ENCODE measurements at places on chromosomes 12 and 14.

DNA sequence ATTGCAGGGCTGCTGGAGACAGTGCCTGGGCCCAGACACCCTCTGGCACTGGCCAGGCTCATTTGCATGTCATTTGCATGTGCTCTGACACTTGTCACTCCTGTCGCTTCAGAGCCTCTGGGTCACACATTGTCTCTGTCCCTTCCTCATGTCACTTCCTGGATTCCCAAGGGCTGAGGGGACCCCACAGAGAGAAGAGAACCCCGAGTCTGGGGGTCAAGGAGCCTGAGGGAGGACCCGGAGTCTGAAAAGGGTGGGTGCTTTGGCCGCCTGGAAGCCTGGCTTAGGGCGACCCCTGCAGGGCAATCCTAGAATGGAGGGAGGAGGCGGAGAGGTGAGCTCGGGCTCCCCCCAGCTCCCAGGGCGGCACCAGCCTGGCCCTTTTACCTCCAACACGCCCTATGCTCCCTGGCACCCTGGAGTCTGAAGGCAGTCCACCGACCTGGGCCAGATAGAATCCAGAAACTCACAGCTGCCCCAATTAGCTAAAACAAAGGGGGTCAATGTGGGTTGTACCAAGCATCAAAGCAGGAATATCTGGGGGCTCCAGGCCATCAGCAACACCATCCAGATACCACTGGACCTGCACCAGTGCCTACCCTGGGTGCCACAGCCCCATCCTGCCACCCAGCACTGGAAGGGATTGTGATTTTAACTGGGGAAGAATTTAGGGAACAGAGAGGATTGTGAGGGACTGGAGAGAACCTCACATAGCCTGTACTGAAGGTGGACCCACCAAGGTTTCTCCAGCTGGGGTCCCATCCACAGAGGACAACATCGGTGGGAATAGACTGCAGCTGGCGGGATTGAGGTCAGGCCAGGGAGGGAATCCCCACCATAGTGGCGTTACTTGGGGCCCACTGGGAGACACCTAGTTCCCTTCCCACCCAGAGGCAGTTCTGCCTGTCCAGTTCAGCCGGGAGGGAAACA, 21.8 kb upstream of the KRT78 start:
- peak; percentile 46 for DNase-seq

GRCh38 chr12:50985322-50985721, 33.0 kb downstream of the HIGD1C start:
- no peak for DNase-seq

DNA sequence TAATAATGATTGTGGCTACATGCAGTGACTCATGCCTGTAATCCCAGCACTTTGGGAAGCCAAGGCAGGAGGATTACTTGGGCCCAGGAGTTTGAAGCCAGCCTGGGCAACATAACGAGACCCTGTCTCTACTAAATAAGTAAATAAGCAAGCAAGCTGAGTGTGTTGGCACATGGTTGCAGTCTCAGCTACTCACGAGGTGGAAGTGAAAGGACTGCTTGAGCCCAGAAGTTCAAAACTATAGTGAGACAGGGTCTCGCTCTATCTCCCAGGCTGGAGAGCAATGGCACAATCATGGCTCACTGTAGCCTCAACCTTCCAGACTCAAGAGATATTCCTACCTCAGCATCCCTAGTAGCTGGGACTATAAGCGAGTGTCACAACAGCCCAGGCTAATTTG, 64.7 kb downstream of the RPS6KA5 start:
- no peak for DNase-seq

- no peak for DNase-seq
Observed at GRCh38 chr12:117046011-117046369, 53.2 kb downstream of the TESC start.

DNA sequence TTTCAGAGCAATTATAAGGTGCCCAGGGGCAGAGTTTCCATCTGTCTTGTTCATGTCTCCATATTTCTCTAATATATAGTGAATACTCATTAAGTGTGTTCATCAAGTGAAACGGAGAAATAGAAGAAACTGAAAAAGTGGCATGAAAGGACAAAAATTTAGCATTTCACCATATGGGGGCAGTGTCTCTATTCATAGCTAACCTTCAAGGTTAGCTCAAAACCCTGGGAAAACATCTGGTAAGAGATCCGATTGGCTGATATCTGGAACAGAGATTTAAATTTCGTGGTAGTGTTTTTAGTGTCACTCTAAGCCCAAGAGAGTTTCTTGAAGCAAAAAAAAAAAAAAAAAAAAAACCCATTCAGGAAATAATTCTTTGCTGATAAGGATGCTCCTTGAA, 367.5 kb downstream of the DAD1 start:
- DNase-seq = no peak

GRCh38 chr12:129466499-129466898, 437.3 kb downstream of the TMEM132D start:
- no peak for DNase-seq

DNA sequence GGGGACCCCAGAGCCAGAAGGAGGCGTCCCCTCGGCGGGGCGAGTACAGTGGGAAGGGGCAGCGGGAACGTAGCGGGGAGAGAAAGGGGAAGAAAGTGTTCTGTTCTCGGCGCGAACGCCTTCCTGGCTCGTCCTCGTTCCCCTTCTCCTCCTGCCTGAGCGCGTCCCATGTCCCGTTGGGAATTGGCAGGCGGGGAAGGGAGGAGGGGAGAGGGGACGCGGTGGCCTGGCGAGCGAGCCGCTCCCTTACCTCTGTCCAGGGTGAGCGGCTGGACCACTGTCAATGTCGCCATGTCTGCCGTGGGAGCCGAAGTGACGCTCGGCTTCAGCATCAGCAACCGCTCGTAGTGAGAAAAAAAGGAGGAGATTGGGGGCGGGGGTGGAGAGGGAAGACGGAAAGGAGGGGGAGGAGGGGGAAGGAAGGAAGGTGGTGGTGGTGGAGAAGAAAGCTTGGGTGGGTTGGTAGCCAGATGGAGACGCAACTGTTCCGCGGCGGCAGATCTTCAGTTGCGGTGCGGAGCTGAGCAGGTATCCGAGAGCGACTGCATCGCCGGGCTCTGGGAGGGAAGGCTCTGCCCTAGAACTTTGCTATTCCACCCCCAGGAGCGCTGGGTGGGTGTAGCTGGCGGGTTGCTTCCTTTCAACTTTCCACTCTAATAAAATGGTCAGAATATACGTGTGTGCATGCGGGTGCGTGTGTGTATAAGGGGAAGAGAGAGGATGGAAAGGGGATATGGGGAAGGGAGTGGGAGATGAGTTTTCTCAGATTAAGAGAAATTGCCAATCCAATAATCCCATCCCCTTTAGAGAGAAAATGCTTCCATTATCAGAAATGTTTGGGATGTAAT, at the start of gene LIN7A:
LIN7A (minus strand) TSS at position 544 of the 848 bp plus-strand sequence; CDS start at position 332, 212 bp downstream.
- peak; percentile 45 for DNase-seq

DNA sequence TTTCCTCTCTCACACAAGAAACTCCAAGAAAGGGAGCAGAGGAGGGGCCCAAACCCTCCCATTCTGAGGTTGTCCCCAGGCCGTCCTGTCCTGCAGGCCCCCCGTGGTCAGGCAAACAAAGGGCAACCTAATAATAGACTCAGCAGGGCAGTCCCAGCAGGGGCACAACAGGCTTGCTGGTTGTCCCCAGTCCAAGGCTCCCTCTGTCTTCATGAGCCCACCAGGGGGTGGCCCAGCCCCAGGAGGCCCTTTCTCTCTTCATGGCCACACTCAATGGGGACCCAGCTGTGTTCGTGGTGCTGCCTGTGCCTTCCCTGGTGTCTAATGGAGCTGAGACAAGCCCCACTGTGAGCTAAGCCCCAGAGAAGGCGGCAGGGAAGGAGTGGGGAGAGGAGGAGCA, 359.9 kb downstream of the ADGRD1 start:
- DNase-seq = no peak

DNA sequence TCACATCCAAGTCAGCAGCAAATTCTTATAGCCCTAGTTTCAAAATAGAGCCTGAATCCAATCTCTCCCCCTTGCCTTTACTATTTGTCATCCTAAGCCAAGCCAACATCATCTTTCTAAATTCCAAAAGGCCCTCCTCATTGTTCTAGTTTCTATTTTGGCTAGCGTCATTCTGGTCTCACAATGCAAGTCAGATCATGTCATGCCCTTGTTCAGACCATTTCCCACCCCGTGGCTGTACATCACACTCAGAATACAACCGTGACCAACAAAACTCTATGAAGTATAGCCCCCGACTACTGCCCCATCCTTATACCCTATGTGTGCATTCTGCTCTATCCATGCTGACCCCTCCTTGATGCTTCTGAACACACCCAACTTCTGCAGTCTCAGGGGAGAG, 12.3 kb upstream of the GNG2 start:
- DNase-seq = no peak

DNA sequence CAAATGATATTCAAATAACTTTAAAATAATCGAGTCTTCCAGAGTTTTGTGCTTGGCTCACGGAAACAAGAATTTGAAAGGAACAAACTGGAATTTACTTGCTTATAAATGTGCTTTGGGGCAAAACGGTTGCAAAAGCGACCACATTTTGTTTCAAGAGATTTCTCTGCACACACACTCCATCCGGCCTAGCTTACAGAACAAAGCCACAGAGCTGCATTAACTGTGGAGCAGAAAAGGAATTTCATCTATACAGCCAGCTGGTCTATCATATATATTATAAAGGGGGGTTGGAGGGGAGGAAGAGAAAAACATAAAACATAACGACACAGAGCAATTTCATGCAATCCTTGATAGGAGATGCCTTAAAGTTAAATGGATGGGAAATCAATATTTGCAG, 153.0 kb downstream of the MYRFL start:
- no peak for DNase-seq

DNA sequence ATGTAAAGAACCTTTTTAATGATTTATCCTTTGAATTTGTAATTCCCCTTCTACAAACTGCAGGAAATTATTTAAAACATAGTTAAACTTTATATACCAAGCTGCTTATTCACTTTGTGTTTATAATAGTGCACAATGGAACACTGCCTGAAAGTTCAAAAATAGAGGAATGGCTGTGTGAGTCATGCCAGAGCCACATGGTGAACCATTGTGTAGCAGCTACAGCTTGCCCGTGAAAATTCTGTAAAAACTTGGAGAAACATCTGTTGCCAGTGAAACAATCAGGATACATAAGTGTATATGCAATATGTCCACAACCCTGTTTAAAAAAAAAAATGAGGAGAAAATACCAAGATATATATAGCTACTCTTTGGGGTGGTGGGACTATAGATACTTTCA, 59.5 kb downstream of the VEZT start:
- no peak for DNase-seq

DNA sequence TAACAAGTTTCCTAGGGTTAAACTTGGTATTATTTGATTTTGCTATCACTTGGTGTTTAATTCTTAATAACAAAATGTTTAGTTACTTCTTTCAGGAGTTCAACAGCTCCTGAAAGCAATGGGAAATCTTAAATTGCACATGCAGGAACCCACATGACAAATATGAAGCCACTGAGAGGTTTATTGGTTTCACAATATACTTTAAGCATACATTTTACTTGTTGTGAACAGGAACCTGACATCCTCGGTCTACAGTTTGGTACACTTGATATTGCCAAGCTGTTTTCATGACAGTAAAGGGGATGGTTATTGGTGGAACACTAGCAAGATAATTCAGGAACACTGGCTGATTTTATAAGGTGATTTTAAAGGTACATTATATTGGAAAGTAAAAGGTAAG, 46.2 kb downstream of the SLC38A1 start:
- no peak for DNase-seq

DNA sequence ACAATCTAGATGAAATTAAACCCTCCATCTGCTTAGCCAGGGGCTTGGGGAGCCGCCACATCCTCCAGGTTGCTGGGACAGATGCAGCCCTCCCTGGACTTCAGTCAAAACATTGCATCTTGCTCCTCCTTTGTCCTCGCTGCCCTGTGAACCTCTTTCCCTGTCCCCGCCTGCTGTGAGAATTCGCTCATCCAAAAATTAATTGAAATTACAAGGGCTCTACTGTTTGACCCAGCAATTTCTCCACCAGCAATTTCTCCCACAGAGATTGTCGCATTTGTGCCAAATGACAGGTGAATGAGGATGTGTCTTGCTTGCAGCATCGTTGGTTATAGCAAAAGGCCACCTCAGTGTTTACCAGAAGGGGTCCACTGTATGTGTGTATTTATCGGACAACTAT, 5.0 kb upstream of the POP5 start:
- DNase-seq = no peak

- no peak for DNase-seq
Observed at GRCh38 chr12:129909051-129910020, 5.5 kb upstream of the TMEM132D start.

- DNase-seq = no peak
Observed at GRCh38 chr14:42517806-42518500, 911.3 kb downstream of the LRFN5 start.

DNA sequence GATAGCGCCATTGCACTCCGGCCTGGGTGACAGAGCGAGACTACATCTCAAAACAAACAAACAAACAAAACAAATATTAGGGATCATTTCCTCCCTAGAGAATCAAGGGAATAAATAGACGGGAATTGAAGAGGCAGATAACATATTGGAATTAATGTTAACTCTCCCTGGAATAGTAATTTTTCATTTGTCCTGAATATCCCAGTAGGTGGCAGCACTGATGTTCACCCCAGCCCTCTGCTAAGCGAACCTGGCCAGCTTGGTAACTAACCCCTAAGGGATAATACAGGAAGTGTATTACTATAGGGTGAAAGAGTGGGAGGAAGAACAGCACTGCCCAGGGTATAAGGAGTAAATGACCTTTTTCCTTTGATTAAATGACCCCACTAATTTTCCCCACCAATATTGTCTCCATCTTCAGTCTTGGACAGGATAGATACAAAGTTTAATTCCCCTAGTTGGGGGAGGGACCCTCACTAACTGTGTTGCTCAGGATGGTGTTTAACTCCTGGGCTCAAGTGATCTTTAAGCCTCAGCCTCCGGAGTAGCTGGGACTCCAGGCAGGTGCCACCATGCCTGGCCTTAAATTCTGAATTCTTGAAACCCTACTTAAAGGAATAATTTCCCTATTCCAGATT, 40.5 kb downstream of the SLC2A14 start:
- DNase-seq = no peak

DNA sequence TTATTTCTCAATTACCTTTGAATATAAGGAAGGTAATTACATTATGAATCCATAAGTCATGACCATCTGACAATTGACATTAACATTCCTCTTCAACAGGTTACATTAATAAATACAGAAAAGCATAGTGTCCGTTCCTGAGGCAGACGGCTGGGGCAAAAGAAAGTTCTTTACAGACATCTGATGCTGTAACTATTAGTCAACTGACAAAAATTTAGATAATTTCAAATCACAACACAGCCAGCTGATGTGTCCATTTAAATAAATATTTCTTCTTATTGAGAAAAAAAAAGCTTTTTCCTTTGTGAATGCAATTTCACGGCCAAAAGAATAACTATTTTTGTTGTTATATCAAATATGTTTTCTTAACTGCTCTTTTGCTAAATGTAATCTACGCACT, 9.2 kb upstream of the PYROXD1 start:
- DNase-seq = no peak

GRCh38 chr14:31967669-31967975, 109.5 kb upstream of the ARHGAP5 start:
- DNase-seq = no peak

- peak; percentile 28 for DNase-seq
Observed at GRCh38 chr14:80996049-80996901, 40.9 kb downstream of the TSHR start.

- DNase-seq = no peak
Observed at GRCh38 chr12:47834199-47834903, 14.6 kb upstream of the HDAC7 start.

- DNase-seq = peak; percentile 11
Observed at GRCh38 chr12:92546635-92547348, 156.0 kb upstream of the PLEKHG7 start.

All from NCI-H1930 (cell line).